ENCODE measurements at places on chromosomes 7 and 10.

GRCh38 chr10:42975558-42976340 is 101.1 kb upstream of the RET start:
- H3K36me3 ChIP-seq: no peaks in the 10 kb centered on the region
- no peak overlapping the region for H3K4me3 ChIP-seq
- DNase-seq: no peak
- H3K4me1 ChIP-seq: no peaks in the 10 kb centered on the region
- H3K27ac ChIP-seq: no peak overlapping the region

- no peaks in the 10 kb centered on the region for H3K36me3 ChIP-seq
- no peaks in the 10 kb centered on the region for H3K4me1 ChIP-seq
- H3K4me3 ChIP-seq: no peak overlapping the region
These were observed 168.7 kb downstream of the TMEM178B start for GRCh38 chr7:141242568-141242967.

GRCh38 chr10:113705344-113705652 is 25.6 kb downstream of the CASP7 start:
- no peak for DNase-seq
- no peak overlapping the region for H3K27ac ChIP-seq
- H3K4me3 ChIP-seq: no peak overlapping the region
- H3K27me3 ChIP-seq: no peaks in the 10 kb centered on the region

DNA sequence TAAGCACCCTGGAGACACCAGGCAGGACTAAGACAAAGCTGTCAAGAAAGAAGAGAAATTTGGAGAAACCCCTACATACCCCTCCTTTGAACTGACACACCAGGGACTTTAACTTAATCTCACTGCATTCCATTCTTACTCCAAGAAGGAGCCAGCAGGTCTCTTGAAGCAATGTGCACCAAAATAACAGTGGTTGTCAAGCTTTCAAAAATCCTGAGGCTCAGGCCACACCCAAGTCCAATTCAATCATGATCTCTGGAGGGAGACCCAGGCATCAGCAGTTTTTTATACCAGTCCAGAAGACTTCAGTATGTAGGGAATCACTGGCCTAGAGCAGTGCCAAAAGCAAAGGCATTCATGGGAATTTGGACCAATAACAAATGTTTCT is 6.8 kb downstream of the SLC25A13 start:
- H3K36me3 ChIP-seq: no peaks in the 10 kb centered on the region
- peaks cover 3% of the 10 kb centered on the region for H3K4me1 ChIP-seq
- no peak for DNase-seq

DNA sequence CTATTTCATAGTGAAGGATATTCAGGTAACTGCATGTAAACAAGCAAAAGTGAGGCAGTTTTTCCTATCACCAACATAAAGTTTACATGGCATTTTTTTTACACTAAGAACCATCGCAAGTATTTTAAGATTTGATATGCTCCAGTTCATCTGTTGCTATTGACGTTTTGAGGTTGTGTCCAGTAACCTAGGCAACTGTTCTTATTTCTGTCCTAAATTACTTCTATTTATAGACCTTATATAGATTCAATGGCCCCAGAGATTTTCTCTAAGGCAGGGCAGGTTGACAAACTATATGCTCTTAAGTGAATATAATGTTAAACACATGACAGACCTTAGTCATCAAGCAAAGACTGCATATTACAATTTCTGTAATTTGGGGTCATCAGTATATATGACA is 830.2 kb upstream of the LRRTM3 start:
- no peaks in the 10 kb centered on the region for H3K27me3 ChIP-seq
- H3K36me3 ChIP-seq: no peaks in the 10 kb centered on the region
- H3K27ac ChIP-seq: no peak overlapping the region
- no peaks in the 10 kb centered on the region for H3K4me1 ChIP-seq
- DNase-seq: no peak
- no peak overlapping the region for H3K4me3 ChIP-seq

- H3K27ac ChIP-seq: no peak overlapping the region
- H3K27me3 ChIP-seq: no peaks in the 10 kb centered on the region
- no peak overlapping the region for H3K4me3 ChIP-seq
- H3K4me1 ChIP-seq: peaks cover 5% of the 10 kb centered on the region
These were observed 232.4 kb upstream of the FZD8 start for GRCh38 chr10:35874311-35875015.

DNA sequence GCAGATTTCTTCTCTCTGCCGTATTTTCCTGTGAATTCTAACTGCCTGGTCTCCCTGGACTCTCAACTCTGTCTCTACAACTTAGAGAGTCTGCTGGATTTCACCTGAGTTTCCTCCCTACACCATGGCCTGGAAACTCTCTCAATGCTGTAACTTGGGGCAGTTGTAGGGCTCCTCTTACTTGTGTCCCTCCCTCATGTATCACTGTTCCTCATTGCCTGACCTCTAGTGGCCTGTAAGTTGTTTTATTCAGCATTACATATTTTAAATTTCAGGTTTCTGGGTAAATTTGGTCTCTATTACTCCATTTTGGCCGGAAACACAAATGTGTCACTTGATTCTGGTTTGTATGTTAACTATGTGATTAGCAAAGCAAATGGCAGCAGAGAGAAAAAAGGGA is 70.9 kb downstream of the DYNC1I1 start:
- H3K36me3 ChIP-seq: no peaks in the 10 kb centered on the region
- DNase-seq: no peak
- no peak overlapping the region for H3K4me3 ChIP-seq

DNA sequence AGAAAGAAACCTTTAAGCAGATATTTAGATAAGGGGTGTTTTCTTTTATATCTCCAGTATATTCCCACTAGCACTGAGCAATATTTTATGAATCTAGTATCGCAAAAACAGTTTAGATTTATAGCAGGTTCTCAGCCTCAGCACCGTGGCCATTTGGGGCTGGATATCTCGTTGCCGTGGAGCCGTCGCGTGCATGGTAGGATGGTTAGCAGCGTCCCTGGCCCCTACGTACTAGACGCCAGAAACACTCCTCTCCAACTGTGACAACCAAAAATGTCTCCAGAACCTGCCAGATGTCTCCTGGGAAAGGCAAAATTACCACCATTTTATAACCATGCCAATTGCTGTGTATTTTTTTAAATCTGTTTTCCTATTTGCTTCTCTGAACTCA is 172.9 kb downstream of the CACNB2 start:
- no peak overlapping the region for H3K27ac ChIP-seq
- no peaks in the 10 kb centered on the region for H3K27me3 ChIP-seq

GRCh38 chr7:37408291-37409228 is 40.1 kb downstream of the ELMO1 start:
- no peaks in the 10 kb centered on the region for H3K27me3 ChIP-seq
- H3K4me1 ChIP-seq: peaks cover 12% of the 10 kb centered on the region
- peak overlapping the region; percentile 10 for H3K4me3 ChIP-seq
- DNase-seq: no peak
- H3K36me3 ChIP-seq: no peaks in the 10 kb centered on the region

DNA sequence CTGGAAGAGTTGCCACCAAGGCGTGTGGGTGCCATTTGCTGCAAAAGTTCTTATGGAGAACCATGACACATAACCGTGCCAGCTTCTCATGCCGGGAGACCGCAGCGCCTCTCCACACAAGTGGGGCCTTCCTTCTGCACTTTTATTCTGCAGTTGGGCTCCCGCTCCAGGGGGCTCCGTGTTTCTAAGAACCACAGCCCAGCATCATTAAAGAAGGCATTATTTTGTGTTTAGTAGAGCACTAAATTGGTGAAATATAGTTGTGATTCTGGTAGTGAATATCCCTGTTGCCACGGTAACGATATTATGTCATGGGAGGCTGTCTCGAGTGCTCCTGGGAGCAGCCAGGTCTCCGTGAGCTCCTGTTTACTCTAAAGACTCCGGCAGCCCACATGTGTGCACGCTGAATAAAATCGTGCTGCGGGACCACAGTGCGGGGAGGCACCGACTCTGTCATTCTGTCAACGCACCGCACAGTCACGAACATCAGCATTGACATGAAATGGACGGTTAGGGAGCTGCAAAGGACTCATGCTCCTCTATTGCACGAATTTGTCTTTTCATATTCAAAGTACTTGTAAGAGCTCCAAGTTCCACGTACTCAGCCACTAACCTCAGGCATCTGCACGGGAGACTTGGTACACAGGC is 68.8 kb upstream of the PITRM1 start:
- no peak overlapping the region for H3K4me3 ChIP-seq
- no peaks in the 10 kb centered on the region for H3K36me3 ChIP-seq
- H3K27ac ChIP-seq: peak overlapping the region; percentile 71
- no peaks in the 10 kb centered on the region for H3K27me3 ChIP-seq

- no peak for DNase-seq
- no peaks in the 10 kb centered on the region for H3K36me3 ChIP-seq
- peaks cover 14% of the 10 kb centered on the region for H3K4me1 ChIP-seq
- peak overlapping the region; percentile 98 for H3K27ac ChIP-seq
- H3K4me3 ChIP-seq: no peak overlapping the region
These were observed 731 bp upstream of the CRPPA start for GRCh38 chr7:16422103-16422435.

DNA sequence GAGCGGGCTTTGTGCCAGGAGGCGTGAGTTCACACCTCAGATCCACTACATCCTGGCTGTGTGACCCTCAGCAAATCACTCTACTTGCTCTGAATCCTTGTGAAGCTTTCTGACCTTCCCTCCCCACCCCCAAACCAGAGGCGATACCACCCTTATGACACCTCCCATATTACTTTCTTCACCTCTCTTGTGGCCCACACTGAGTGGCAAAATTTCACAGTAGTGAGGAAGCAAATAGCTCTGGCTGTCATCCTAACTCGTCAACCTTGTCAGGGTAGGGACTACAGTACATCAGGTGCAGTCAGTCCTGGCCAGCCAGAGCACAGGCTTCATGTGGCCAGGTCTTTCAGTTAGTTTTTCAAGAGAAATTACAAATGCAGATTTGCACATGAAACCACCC is 19.1 kb downstream of the COL13A1 start:
- no peak overlapping the region for H3K27ac ChIP-seq
- DNase-seq: no peak
- H3K27me3 ChIP-seq: no peaks in the 10 kb centered on the region
- no peak overlapping the region for H3K4me3 ChIP-seq

- no peak overlapping the region for H3K4me3 ChIP-seq
- no peaks in the 10 kb centered on the region for H3K36me3 ChIP-seq
- H3K27ac ChIP-seq: no peak overlapping the region
- no peak for DNase-seq
These were observed 522.6 kb downstream of the AUTS2 start for GRCh38 chr7:70120851-70121250.

GRCh38 chr7:55157764-55158105 is 138.9 kb downstream of the EGFR start:
- no peak overlapping the region for H3K4me3 ChIP-seq
- no peak for DNase-seq
- H3K4me1 ChIP-seq: no peaks in the 10 kb centered on the region
- H3K36me3 ChIP-seq: peaks cover 48% of the 10 kb centered on the region

DNA sequence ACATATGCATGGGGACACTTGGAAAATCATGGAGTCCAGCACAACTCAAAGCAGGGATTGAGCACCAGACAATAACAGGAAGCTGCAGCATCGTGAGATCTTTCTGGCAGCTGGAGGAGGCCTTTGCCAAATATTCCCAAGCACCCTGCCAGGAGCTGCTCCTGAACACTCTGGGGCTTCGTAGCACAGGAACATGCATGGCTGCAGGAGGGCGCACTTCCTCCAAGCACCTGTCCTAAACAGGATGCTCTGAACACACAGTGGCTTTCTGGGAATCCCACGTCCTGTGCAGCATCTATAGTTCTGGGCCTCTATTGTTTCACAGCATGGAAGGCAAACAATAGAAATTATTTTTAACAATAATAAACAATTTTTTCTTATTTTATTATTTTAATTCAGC is 4.1 kb downstream of the ABLIM1 start:
- peak overlapping the region; percentile 70 for H3K27ac ChIP-seq
- no peaks in the 10 kb centered on the region for H3K36me3 ChIP-seq
- no peaks in the 10 kb centered on the region for H3K27me3 ChIP-seq

DNA sequence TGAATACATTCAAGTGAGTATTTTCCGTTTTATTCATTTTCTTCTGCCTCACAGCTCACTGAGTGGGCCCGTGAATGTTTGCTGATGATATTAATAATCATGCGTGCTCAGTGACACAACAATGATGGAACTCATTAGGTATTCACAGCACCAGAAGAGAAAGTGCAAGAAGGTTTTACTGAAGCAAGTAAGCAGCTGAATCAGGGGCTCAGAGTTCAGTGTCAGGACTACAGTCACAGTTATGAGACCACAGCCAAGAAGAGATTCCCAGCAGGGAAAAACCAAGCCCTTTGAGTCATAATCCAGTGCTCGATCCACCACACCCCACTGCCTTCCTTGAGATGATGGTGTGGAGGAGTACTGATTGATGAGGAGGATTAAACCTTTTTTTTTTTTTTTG is 247.4 kb downstream of the KIAA1217 start:
- H3K27me3 ChIP-seq: no peaks in the 10 kb centered on the region
- H3K4me3 ChIP-seq: no peak overlapping the region
- no peak for DNase-seq
- no peaks in the 10 kb centered on the region for H3K4me1 ChIP-seq
- H3K36me3 ChIP-seq: no peaks in the 10 kb centered on the region

DNA sequence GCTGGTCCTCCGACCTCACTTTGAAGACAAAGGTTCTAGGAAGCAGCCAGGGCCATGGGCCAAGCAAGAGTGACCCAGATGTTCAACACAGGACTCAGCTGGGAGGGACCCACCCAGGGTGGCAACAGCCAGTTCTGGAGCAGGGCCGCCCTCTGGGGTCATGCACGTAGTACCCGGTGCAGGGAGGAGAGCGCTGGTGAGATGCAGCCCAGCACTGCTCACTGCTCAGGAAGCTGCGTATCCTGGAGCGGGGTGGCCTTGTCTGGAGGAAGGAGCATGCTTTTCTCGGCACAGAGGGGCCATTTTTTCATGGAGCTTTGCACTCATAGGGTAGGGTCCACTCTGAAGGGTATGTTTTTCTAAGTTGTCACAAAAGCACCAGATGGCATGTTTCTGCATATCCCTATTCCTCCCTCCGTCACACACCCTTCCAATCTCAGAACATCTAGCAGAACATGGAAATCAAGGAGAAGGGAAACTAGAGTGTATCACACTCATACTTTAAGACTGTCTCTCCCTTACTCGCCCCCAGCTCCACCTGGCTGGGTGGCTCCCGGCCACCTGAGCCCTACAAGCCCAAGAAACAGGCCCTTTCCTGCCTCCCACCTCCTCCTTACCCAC is 132.6 kb downstream of the CDH23 start:
- H3K27ac ChIP-seq: no peak overlapping the region
- DNase-seq: no peak
- no peak overlapping the region for H3K4me3 ChIP-seq
- H3K27me3 ChIP-seq: no peaks in the 10 kb centered on the region
- H3K36me3 ChIP-seq: no peaks in the 10 kb centered on the region

- no peaks in the 10 kb centered on the region for H3K4me1 ChIP-seq
- H3K36me3 ChIP-seq: no peaks in the 10 kb centered on the region
- no peak overlapping the region for H3K4me3 ChIP-seq
- no peak for DNase-seq
These were observed 176.7 kb downstream of the GPAM start for GRCh38 chr10:112006831-112007230.

GRCh38 chr10:20593649-20594048 is 303.5 kb downstream of the NEBL start:
- H3K4me1 ChIP-seq: no peaks in the 10 kb centered on the region
- no peak overlapping the region for H3K4me3 ChIP-seq
- no peak overlapping the region for H3K27ac ChIP-seq
- no peak for DNase-seq
- no peaks in the 10 kb centered on the region for H3K36me3 ChIP-seq

Measured in esophagus squamous epithelium (tissue), 5 donors.